Activated T-helper 2 cell treated with anti-CD3 and anti-CD28 coated beads, Interferon-gamma antibody, Interleukin-2, Interleukin-4, amounts not matched to agents 10 μg/mL and 5 μg/mL and 100 μg/mL, durations not matched to agents 14 hours and 24 hours and 36 hours (primary cell): ENCODE measurements at places on chromosomes 1 and 21.

DNA sequence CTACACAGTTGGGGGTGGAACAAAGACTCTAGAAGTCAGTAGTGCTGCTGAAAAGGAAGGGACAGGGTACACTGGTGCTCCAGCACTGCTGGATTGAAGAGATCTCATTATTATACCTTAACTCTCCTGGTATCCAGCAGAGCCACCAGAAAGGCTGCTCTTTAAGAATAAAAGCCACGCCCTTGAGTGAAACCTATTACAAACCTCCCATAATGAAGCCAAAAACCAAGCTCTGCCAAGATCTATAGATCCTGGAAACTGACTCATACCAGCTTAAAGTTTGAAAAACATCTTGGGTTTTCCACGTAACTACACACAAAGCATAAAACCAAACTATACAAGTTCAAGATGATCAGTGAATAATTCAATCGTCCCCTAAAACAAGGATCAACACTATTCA, 38.0 kb downstream of the ADSS2 start:
- DNase-seq: no peak

DNA sequence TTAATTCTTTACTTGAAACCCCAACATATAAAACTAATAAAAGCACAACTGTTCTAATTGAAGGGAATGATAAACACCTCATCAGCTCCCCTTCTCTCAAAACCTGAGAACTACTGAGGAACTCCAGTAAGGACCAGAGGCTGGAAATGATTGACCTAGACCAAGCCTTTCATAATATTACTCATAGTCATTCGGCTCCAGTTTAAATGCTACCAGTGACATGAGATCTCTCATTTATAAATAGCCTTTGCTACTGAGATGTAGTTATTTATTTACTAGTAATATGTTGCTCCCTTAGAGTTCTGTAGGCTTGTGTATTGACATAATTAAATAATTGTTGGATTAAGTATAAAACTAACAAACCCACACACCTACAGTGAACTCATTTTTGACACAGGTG, 209.8 kb upstream of the PRMT6 start:
- no peak for DNase-seq

- no peak for DNase-seq
Observed at GRCh38 chr1:68085752-68086151, 35.3 kb upstream of the DIRAS3 start.

GRCh38 chr1:182698971-182699370, 14.6 kb upstream of the RGS8 start:
- no peak for DNase-seq

GRCh38 chr1:81559662-81560350, 240.9 kb upstream of the ADGRL2 start:
- DNase-seq: no peak

- no peak for DNase-seq
Observed at GRCh38 chr1:59751004-59751395, 63.7 kb upstream of the HOOK1 start.

DNA sequence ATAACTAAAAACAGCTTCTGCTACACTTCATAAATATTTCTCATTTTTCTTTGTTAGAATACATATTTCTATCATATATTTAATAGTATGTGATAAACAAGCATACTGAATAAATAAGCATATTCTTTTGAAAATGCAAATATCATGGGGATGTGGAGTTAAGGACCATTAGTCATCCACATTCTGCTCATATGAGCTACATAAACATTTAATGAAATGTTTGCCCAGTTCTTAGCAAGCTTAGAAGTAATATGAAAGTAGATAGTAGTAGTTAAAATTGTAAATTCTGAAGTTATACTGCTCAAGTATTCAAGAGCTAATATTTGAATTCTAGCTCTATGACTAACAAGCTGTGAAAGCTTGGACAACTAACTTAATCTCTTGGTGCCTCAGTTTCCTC, 10.1 kb upstream of the GORAB start:
- no peak for DNase-seq

- DNase-seq: no peak
Observed at GRCh38 chr21:45347048-45347711, 57.8 kb upstream of the COL18A1 start.

GRCh38 chr1:66503841-66504470, 30.0 kb upstream of the SGIP1 start:
- no peak for DNase-seq

DNA sequence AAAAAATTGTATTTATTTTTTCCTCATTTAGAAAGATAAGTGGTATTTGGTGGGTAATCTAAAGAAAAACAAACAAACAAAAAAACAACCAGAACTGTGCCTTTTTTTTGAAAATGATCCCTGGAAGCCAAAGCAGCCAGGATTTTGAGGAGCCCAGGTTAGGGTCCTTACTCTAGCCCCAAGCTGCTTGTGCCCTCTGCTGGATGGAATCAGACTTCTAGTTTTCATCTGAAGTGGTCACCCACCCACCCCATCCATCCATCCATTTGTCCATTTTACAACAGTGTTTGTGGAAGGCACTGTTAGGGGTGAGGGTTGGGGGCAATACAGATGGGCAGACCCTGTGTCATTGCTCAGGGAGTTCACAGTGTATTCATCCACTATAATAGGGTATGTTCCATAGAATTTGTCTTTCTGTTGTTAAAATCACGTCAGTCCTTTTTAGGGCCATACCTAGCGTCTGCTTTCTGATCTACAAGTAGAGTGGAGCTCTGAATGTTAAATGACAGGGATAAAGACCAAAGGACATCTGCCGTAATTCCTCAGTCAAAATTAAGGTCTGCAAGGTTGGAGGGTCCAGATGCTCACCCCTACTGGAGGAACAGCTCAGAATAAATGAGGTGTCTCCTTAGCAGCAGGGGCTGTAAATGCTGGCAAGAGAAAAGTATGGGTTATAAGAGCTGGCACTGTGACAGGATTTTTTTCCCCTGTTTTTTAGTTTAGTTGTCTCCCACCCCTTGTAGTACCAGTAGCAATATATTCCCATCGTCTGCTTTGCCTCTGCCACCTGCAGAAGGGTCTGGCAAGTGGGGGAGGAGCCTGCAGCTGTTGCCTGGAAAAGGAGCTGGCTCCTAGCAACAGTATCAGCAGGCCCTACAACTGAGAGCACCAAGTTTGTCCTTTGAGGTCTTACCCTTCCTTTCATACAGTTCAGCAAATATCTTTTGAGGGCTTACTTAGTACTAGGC, 3.2 kb downstream of the LRRC42 start:
- DNase-seq: no peak

- DNase-seq: no peak
Observed at GRCh38 chr1:48470481-48470855, 1.5 kb downstream of the SPATA6 start.

- DNase-seq: no peak
Observed at GRCh38 chr1:66978201-66978600, 53.4 kb downstream of the MIER1 start.

DNA sequence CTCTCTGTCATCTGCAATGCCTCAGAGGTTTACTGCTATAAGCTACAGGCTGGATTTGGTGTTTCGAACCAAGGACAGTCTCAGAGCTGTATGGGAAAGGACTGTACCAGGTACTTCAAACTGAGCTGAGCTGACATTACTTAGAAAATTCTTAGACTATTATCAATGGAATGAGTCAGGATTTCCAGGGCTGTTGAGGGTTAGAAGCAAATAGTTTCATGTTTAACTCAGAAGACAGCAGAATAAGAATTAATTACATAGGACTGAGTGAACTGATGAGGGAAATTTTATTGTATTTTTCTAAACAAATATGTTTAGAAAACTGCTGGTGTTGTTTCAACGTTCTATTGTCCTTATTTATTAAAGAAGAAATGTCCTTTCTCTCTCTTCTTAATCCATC, 74.3 kb upstream of the CAPZB start:
- no peak for DNase-seq

DNA sequence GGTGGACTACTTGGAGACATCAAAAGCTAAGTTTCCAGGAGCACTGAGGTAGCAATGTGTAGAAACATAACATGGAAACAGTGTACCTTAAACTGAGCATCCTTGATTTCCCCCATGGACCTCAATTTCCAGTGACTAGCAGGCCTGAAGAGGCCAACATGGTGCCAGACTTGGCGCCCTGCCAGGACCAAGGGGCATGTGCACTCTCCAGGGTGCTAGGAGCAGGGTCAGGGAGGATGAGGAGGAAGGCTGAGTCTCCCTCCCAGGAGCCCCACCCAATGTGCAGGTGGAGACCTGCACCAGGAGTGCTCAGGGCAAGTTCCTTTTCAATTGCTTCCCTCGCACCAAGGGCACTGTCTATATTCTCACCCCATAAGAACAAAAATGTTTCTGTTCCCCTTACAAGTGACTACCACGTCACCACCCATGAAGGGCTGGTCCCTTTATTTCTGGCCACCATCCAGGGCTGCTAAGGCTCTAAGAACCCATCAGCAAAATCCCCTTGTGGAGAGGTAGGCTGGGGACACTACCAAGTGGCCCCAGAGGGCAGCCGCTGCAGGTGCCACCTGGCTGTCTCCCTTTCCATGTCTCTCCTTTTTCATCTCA, 39.2 kb downstream of the MX1 start:
- no peak for DNase-seq

- no peak for DNase-seq
Observed at GRCh38 chr1:18668046-18668445, 37.4 kb downstream of the PAX7 start.

DNA sequence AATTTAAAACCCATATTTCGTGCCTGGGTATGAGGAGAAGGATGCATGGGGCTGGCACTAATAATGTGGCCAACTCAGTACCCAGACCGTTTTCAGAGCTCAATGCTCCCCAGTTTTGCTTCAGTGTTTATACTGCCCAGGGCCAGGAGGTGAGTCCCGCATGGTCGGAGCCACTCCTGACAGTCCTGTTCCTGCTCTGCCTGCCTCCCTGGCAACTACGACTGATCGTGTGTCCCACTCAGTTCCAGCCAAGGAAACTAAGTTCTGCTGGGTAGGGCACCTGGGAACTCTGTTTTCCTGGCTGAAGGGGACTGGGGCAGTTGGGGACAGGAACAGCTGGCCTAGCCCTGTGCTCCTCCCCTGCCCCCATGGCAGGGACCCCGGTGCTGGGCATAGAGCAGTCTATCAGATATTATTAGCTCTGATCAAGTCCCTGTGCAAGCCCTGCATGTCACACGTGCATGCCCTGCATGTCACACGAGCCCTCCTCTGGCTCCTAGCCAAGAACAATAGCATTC, 19.2 kb downstream of the S100A7 start:
- DNase-seq: no peak

GRCh38 chr1:86953167-86953566, 38.7 kb downstream of the HS2ST1 start:
- no peak for DNase-seq

- no peak for DNase-seq
Observed at GRCh38 chr1:210940081-210940617, 193.8 kb downstream of the KCNH1 start.

- DNase-seq: no peak
Observed at GRCh38 chr1:45716700-45717099, 28.7 kb downstream of the TMEM69 start.

GRCh38 chr21:44658541-44658910, 794 bp downstream of the KRTAP12-3 start:
- no peak for DNase-seq

DNA sequence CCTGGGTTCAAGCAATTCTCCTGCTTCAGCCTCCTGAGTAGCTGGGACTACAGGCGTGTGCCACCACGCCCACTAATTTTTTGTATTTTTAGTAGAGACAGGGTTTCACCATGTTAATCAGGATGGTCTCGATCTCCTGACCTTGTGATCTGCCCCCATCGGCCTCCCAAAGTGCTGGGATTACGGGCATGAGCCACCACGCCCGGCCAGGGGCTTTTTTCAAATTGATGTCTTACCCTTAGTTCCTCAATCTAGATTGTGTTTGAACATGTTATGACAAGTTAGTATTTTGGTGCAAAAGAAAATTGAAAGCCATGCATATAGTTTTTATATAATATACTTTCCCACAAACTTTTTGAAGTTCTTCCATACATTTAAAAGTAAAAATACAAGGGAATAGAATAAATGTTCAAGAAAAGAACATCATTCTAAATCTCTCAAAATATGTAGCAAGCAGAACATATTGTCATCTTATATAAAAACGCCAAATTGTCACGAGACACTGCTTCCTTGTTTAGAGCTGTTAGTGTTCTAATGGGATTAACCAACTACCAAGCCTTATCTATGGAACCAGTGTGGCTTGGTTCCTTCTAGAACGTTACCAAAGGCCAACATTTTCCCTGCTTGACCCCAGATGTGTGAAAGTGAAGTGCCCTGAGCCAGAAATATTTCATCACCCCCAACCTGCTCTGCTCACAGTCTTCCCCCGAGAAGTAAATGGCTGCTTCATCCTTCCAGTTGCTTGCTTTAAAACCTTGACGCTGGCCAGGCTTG, 9.5 kb upstream of the PLEKHM2 start:
- DNase-seq: no peak

DNA sequence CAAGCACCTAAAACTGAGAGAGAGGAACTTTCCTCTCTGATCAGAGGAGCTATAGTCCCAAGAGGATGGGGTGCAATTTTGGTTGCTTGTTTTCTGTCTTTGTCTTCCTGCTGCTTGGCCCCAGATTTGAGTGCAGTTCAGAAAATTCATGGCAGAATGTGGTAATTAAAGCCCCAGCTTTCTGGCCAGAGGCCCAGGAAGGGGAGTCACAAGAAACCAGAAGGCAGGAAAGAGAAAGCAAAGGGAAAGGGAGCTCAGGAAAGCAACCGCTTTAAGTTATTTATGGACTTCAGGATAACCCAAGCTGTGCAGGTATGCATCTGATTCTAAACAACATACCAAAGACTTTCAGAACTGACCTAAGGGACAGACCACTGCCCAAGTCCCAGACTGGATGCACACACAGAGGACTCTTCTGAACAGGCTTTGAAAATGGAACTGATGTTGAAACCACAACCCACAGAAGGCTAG, 88.8 kb downstream of the ST3GAL3 start:
- no peak for DNase-seq

GRCh38 chr1:239516579-239516978, 130.2 kb downstream of the CHRM3 start:
- DNase-seq: no peak

DNA sequence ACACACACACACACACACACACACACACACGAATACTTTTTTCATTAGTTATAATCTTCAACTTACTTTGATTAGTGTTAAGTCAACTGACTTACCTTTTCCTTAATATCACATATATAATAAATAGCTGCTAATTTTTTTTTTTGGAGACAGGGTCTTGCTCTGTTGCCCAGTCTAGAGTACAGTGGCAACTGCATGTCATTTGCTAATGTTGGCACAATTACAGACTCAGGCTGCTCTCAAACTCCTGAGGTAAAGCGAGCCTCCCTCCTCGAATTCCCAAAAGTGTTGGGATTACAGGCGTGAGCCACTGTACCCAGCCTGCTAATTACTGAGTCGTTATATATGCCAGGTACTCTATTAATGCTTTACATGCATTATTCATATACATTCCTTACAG, 20.8 kb upstream of the TAL1 start:
- DNase-seq: no peak
